Activated CD4-positive, alpha-beta T cell treated with anti-CD3 and anti-CD28 coated beads for 48 hours (primary cell): ENCODE measurements at places on chromosomes 12 and 14.

DNA sequence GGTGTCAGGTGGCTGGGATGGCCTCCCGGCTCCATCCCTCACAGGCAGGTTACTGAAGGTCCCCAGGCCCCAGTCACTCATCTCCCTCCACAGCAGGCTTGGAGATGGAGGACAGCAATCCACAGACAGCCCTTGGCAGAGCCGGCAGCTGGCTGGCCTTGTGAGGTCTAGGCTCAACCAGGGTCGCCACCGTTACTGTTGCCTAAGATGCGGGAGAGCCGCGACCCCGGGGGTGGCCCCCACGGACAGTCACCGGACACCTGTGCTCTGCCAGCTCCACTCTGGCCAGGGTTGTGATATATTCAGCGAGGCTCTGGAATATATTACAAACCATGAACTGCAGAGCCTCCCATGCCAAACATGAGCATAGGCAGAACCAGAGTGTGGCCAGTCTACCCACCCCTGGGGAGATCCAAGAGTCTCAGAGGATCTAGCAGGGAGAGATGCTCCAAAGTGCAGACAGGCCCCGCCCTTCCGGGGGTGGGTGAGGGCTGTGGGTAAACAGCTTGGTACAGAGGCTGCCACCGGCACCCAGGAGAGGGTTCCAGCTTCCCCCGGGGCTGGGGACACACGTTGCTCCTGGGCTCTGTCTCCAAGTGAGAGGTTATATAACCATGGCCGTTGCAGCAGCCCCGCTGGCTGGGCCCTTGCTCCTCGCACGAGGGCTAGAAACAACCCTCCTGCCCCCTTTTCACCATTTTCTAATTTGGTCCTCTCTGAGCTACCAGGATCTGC is 55.9 kb upstream of the DIO3 start:
- no peak for DNase-seq

- DNase-seq: no peak
These were observed 95.0 kb downstream of the SYT1 start for GRCh38 chr12:78959556-78959955.

DNA sequence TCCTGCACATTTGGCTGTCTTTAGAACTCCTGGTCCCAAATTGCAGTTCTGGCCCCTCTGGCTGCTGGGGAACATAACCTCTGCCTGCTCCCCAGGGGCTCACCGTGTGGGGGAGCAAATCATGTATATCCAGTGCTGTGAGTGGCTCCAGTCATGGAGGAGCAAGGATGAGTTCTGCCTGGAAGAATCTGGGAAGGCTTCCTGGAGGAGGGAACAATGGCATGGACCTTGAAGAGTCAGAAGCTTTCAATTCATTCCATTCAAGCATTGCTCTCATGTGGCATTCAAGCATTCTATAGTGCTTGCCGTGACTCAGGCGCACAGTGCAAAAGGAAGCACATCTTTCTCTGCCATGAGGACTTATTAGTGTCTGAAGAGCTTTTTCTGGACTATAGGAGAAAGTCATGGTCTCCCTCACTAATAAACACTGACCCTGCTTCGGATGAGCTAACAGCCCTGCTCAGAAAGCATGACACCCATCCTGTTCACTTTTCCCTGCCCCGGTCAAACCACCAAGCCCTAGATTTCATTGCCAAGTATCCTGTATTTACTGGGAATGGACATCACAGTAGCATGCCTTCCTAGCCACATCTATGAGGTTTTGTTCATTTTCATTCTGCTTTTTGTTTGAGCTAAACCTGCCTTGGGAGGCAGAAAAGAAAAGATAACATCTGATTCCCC is 3.5 kb downstream of the IFI27 start:
- no peak for DNase-seq

- DNase-seq: no peak
These were observed 10.8 kb downstream of the MTERF2 start for GRCh38 chr12:106975993-106976658.

- DNase-seq: no peak
These were observed 501.1 kb downstream of the VRK1 start for GRCh38 chr14:97298331-97298730.

GRCh38 chr12:38137716-38138115 is 178.9 kb upstream of the ALG10B start:
- no peak for DNase-seq

DNA sequence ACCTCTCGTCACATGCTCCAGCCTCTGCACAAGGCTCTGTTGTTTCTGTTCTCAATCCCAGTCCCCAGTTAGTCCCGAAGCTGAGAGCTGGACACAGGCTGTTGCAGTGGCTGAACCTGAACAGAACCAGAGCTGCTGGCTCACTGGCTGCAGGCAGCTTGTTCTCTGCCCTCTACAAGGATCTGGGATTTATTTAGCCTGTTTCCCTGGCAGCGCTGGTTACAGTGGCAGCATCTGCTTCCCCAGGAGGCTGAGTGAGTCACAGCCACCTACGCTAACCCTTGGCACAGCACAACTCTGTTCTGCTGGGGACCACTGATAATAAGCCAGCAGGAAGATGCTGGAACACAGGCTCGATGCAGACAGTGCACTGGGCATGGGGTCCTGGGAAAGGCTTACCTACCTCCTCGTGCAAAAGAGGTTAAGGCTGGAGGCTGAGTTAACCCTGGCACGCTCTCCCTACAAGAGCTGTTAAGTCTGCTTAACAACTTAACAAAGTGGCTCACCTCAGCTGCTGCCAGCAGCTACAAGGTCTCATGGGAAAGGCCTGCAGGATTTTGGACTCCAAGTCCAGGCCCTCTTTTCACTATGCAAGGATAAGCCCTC is 299.6 kb downstream of the PCNX1 start:
- DNase-seq: no peak

DNA sequence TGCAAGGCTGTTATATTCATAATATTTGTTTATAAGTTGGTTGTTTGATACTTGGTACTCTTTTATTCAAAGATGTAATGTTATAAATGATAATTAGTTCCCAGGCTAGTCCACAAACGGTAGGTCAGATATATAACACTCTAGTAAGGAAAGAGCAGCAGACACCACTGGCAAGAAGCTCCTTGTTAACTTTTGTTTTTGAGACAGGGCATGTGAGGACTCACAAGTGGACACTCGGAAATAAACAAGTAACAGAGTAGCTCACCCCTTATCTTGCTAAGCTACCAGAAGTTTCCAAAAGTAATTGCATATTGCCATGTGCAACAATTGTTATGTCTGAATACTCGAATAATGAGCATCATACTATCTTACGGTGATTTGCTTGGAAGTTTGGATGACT is 38.6 kb upstream of the YARS2 start:
- DNase-seq: no peak

DNA sequence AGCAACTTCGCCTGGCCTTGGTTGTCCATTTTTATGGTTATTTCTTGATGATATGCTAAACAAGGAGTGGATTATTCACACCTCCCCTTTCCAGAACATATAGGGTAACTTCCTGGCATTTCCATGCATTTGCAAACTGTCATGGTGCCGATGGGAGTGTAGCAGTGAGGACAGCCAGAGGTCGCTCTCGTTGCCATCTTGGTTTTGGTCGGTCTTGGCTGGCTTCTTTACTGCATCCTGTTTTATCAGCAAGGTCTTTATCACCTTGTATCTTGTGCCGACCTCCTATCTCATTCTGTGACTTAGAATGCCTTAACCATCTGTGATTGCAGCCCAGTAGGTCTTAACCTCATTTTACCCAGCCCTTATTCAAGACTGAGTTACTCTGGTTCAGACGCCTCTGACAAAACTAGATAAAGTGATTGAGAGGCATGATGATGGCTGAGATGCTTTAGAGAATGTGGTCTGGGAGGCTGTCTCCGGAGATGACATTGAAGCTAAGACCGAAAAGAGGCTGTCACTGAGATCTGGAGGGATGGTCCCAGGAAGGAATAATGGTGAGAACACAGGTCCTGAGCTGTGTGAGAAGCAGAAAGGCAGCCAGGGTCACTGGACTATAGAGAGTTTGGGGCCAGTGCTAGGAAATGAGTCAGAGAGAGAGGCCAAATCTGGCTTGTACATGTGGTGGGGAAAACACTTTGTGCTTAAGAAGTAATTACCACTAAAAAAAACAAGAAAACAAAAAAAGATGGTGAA is 2.9 kb downstream of the GLT1D1 start:
- no peak for DNase-seq

DNA sequence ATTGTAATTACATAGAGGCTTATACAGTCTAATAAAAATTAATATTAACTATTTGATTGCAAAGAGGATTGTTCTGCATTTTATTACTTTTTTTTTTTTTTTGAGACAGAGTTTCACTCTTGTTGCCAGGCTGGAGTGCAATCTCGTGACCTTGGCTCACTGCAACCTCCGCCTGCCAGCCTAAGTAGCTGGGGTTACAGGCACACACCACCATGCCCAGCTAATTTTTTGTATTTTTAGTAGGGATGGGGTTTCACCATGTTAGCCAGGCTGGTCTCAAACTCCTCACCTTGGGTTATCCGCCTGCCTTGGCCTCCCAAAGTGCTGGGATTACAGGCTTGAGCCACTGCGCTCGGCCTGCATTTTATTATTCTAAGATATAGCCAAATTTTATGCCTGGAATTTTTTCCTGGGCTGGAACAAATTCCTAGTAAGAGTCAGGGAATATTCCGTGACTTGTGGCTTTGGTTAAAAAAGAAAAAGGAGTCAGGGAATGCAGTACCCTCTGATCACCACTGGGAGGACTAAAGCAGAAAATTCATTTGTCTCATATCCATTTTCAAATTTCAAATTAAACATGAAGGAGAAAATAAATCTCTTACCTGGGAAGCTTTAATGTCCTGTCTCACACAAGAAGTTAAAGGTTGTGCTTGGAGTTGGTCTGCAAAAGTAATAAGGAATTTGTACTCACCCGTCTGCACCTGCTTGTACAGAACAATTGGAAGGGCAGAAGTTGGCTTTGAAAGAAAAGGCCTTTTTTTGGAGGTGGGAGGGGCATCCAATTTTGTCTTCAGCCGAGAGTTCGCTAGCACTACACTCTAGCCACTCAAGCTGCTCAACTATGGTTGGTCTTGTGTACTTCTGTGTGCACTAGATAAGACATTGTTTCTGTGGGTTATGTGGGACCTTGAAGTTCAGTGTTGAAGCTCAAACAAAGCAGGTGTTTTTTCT is 8.7 kb downstream of the MARK3 start:
- DNase-seq: no peak

GRCh38 chr12:121831571-121832245 is 27.0 kb downstream of the HPD start:
- DNase-seq: no peak

DNA sequence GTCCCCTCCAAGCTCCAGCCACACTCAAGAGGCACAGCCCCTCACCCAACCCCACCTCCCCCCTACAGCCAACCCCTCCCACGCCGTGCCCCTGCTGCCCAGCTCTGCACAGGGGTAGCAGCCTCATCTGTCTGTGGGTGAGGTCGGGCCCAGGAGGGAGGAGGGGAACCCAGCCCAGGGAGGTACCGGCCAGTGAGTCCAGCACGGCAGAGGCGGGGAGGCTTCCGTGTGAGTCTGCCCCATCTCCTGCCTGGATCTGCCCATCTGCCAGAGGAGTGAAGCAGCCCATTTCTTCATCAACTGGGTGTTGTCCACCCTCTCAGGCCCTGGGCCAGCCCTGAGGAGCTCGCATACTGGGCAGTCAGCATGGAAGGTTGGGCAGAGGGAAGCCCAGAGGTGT is 54.2 kb downstream of the CCNK start:
- DNase-seq: no peak
